ENCODE measurements at places on chromosomes 11 and 22. TPM values are rescaled to one million over a fixed set of nuclear protein-coding genes. Genes with fewer than 3 reads are reported as not detected.

- H3K27me3 ChIP-seq, result no peaks in the 10 kb centered on the region
- no peak overlapping the region for H3K27ac ChIP-seq
- peak; percentile 4 for DNase-seq
- no peak overlapping the region for H3K4me3 ChIP-seq
- H3K36me3 ChIP-seq, result no peaks in the 10 kb centered on the region
- no peaks in the 10 kb centered on the region for H3K4me1 ChIP-seq
These were observed 775.6 kb downstream of the BRD1 start for GRCh38 chr22:49052023-49052538.

- no peaks in the 10 kb centered on the region for H3K36me3 ChIP-seq
- peaks cover 4% of the 10 kb centered on the region for H3K4me1 ChIP-seq
- no peak overlapping the region for H3K4me3 ChIP-seq
- DNase-seq, result peak; percentile 87
- H3K27ac ChIP-seq, result no peak overlapping the region
These were observed 6.0 kb upstream of the CCDC188 start for GRCh38 chr22:20156611-20157429.

POU2F3 gene
- 2.3 TPM for total RNA-seq

DNA sequence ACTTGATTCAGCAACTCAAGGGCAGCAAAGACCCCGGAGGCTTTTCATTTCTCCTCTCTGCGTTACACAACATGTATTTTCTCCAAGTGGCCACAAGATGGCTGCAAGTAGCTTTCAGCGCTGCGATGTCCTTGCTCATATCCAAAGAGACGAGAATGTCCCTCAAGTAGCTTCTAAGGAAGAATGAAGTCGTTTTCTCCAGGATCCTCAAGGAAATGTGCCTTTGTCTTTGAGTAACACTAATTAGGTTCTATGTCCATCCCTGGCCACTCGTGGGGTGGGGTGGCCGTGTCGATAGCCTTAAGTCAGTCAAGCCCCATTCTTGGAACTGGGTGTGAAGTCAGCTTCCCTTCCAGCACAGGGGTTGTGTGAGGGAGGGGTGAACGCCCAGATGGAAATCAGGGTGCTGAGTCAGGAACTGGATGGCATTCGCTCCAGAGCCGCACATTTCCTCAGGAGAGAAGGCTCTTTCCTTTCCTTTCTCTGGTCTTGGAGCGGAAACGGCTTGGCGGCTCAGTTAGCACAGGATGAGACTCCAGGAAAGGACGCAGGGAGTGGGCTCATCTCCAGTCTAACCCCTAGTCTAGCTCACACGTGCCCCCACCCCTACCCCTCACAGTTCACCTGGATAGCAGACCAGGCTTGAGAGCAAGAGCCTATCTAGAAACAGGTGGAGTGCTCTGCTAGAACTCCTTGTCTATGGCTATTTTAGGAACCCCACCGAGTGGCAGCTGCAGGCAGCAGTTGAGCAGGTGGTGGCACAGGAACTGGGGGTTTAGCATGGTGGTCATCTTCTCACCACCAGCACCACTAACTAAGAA is 44.3 kb downstream of the NNMT start:
- H3K4me1 ChIP-seq, result no peaks in the 10 kb centered on the region
- DNase-seq, result peak; percentile 31
- no peak overlapping the region for H3K4me3 ChIP-seq

- no peak overlapping the region for H3K4me3 ChIP-seq
- H3K4me1 ChIP-seq, result no peaks in the 10 kb centered on the region
- no peaks in the 10 kb centered on the region for H3K27me3 ChIP-seq
- H3K27ac ChIP-seq, result no peak overlapping the region
These were observed 29.7 kb upstream of the PRODH start for GRCh38 chr22:18965526-18966421.

- no peak overlapping the region for H3K4me3 ChIP-seq
- no peaks in the 10 kb centered on the region for H3K36me3 ChIP-seq
- no peak overlapping the region for H3K27ac ChIP-seq
- H3K27me3 ChIP-seq, result no peaks in the 10 kb centered on the region
These were observed 1027.1 kb downstream of the LRRC4C start for GRCh38 chr11:40432358-40432757.

GRCh38 chr11:104946907-104947306 is 21.5 kb downstream of the CASP4 start:
- H3K4me1 ChIP-seq, result no peaks in the 10 kb centered on the region
- no peak for DNase-seq
- no peaks in the 10 kb centered on the region for H3K36me3 ChIP-seq
- no peaks in the 10 kb centered on the region for H3K27me3 ChIP-seq

- peaks cover 15% of the 10 kb centered on the region for H3K4me1 ChIP-seq
- DNase-seq, result no peak
- H3K27ac ChIP-seq, result no peak overlapping the region
- no peaks in the 10 kb centered on the region for H3K27me3 ChIP-seq
- H3K36me3 ChIP-seq, result no peaks in the 10 kb centered on the region
These were observed 5.6 kb upstream of the UCP2 start for GRCh38 chr11:73988227-73988626.

MS4A15 gene
- total RNA-seq, result not detected

NAV2 gene
- total RNA-seq, result 34.8 TPM

- H3K36me3 ChIP-seq, result no peaks in the 10 kb centered on the region
- H3K27me3 ChIP-seq, result no peaks in the 10 kb centered on the region
- no peaks in the 10 kb centered on the region for H3K4me1 ChIP-seq
These were observed 62.2 kb downstream of the FAM181B start for GRCh38 chr11:82671451-82671850.

KCNK4 gene
- not detected for total RNA-seq

DNA sequence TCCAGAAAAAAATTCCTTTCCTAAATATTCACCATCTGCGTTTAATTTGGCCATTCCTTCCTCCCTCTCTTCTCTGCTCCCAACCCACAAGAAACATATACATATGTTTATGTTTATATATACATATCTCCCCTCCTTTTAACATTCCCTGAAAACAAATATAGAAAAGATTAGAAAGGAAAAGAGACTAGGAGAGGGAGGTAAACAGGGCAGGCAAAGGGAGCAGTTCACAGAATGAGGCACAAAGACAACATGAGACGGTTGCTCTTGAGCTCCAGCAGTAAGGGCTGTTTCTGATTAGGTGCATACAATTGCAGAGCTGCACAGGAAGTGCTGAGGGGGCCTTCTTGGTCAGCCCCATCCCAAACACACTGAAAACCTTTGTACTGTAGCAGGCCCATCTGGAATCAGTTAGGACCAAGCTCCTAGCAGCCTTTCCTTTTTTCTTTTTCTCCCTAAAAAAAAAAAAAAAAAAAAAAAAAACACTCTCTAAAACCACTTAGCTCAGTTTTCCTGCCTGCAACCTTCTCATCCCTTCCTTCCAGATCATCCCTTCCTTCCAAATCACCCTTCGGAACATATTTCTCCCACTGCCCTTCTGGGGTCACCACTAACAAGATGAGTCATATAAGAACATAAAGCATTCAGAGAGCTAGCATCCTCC is 57.0 kb downstream of the RBFOX2 start:
- H3K4me1 ChIP-seq, result peaks cover 72% of the 10 kb centered on the region
- no peaks in the 10 kb centered on the region for H3K36me3 ChIP-seq
- H3K4me3 ChIP-seq, result no peak overlapping the region
- DNase-seq, result no peak

DNA sequence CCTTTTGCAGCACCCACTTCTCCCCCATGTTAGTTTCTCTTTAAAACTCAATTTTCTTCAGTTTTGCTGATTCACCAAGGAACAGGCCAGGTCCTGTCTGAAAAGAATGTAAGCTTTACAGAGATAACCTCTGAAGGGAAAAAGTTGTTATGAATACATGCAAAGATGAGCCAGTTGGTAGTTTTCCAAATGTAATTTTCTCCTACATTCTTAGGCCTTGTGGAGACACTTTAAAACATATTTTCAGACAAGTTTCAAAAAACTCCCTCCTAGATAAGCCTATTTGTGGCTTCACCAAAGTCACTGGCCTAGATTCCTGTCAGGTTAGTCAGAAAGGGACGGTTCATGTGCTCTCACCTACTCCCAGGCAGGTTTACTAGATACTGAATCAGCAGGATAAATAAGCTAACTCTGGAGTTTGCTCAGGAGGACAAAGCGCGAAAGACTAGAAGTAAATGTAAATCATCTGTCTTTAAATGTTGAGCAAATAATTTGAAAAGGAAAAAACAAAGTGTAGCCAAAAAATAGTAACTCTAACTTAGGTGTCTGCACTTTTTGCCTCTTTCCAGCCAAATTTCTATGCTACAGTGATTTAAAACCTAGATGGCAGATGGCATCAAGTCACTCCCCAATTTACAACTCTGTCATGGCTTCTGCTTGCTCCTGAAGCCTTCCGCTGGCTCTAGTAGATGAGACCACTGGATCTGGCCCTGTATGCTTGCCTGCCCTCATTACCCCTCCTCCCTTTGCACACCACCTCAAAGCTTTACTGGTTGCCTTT is 4.9 kb upstream of the ATP6V1E1 start:
- peaks cover 21% of the 10 kb centered on the region for H3K4me1 ChIP-seq
- H3K27ac ChIP-seq, result peak overlapping the region; percentile 63
- no peaks in the 10 kb centered on the region for H3K36me3 ChIP-seq
- no peaks in the 10 kb centered on the region for H3K27me3 ChIP-seq
- H3K4me3 ChIP-seq, result no peak overlapping the region

PKNOX2 gene
- total RNA-seq, result 16.9 TPM

GRCh38 chr11:17992916-17993315 is 19.9 kb downstream of the SERGEF start:
- peak overlapping the region; percentile 42 for H3K27ac ChIP-seq
- peak; percentile 81 for DNase-seq
- H3K4me3 ChIP-seq, result no peak overlapping the region
- H3K4me1 ChIP-seq, result peaks cover 53% of the 10 kb centered on the region
- H3K27me3 ChIP-seq, result no peaks in the 10 kb centered on the region
- no peaks in the 10 kb centered on the region for H3K36me3 ChIP-seq

GRCh38 chr11:80916173-80916798 is 1475.5 kb upstream of the TENM4 start:
- DNase-seq, result no peak
- no peak overlapping the region for H3K4me3 ChIP-seq
- H3K27me3 ChIP-seq, result no peaks in the 10 kb centered on the region
- H3K4me1 ChIP-seq, result no peaks in the 10 kb centered on the region

GRCh38 chr11:110077831-110078325 is 15.3 kb upstream of the ZC3H12C start:
- no peaks in the 10 kb centered on the region for H3K27me3 ChIP-seq
- DNase-seq, result no peak
- no peak overlapping the region for H3K4me3 ChIP-seq
- H3K4me1 ChIP-seq, result no peaks in the 10 kb centered on the region

- H3K4me3 ChIP-seq, result no peak overlapping the region
- H3K36me3 ChIP-seq, result no peaks in the 10 kb centered on the region
- no peak overlapping the region for H3K27ac ChIP-seq
- no peaks in the 10 kb centered on the region for H3K4me1 ChIP-seq
These were observed 18.0 kb upstream of the EIF3D start for GRCh38 chr22:36546932-36547331.

GRCh38 chr11:102703826-102704493 is 1.6 kb downstream of the MMP27 start:
- no peaks in the 10 kb centered on the region for H3K36me3 ChIP-seq
- no peaks in the 10 kb centered on the region for H3K27me3 ChIP-seq
- H3K4me3 ChIP-seq, result no peak overlapping the region
- H3K27ac ChIP-seq, result no peak overlapping the region
- no peaks in the 10 kb centered on the region for H3K4me1 ChIP-seq
- no peak for DNase-seq

BATF2 gene
- total RNA-seq, result 2.9 TPM

DNA sequence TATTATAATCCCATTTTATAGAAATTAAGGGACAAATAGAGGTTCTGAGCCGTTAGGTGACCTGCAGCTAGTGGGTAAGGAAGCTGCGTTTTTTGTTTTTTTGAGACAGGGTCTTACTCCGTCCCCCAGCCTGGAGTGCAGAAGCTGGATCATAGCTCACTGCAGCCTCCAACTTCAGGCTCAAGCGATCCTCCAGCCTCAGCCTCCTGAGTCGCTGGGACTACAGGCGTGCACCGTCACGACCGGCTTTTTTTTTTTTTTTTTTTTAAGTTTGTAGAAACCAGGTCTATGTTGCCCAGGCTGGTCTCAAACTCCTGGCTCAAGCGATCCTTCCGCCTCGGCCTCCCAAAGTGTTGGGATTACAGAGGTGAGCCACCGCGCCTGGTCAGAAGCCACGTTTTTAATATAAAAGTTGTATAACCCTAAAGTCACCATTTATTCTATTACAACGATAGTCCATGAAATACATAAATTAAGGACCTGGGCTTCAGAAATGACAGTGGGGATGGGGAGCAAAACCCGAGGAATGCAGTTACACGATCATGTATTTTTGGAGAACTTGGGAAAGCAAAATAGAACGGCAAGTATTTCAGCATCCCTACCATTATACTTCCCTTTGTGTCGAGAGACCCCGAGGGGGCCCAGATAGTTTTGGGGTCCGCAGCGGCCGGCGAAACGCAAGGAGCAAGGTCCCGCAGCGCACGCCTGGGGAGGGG is 638 bp downstream of the SAAL1 start:
- no peak overlapping the region for H3K27ac ChIP-seq
- H3K27me3 ChIP-seq, result no peaks in the 10 kb centered on the region
- H3K4me3 ChIP-seq, result peak overlapping the region; percentile 64
- no peaks in the 10 kb centered on the region for H3K4me1 ChIP-seq
- peaks cover 12% of the 10 kb centered on the region for H3K36me3 ChIP-seq
- DNase-seq, result no peak

DNA sequence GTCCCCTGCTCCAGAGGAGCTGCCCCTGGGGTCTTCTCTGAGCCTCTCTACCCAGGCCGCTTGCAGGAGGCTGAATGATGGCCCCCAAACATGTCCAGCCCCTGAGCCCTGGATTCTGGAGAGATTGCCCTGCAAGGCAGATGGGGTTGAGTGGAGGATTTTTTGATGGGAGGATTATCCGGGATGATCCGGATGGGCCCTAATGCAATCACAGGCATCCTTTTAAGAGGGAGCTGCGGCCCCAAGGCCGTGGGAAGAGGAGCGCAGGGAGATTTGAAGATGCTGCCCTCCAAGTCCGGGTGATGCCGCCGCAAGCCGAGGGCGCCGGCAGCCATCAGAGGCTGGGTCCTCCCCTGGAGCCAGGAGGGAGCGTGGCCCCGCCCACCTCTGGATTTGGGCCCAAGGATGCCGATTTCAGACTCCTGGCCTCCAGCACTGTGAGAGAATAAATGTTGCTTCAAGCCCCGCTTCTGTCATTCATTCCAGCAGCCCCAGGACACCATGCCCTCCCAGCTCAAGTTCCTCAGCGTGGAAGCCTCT is 66.0 kb downstream of the WNT7B start:
- H3K4me3 ChIP-seq, result no peak overlapping the region
- H3K27ac ChIP-seq, result no peak overlapping the region
- no peak for DNase-seq
- no peaks in the 10 kb centered on the region for H3K27me3 ChIP-seq
- no peaks in the 10 kb centered on the region for H3K36me3 ChIP-seq
- peaks cover 19% of the 10 kb centered on the region for H3K4me1 ChIP-seq

GRCh38 chr11:9136741-9137140 is 45.3 kb upstream of the SCUBE2 start:
- no peak overlapping the region for H3K4me3 ChIP-seq
- peaks cover 30% of the 10 kb centered on the region for H3K4me1 ChIP-seq
- H3K27ac ChIP-seq, result no peak overlapping the region

GVQW3 gene
- 7.2 TPM for total RNA-seq

GRCh38 chr11:132772703-132773545 is 759.4 kb downstream of the OPCML start:
- no peak for DNase-seq
- H3K27ac ChIP-seq, result no peak overlapping the region
- no peaks in the 10 kb centered on the region for H3K4me1 ChIP-seq

All from thyroid gland (tissue), 4 donors.